RWPE2 (cell line): ENCODE measurements at places on chromosomes 5 and 9.

GRCh38 chr9:69385581-69386033 lies 60.6 kb downstream of the ENTREP1 start:
- no peak overlapping the region for H3K4me3 ChIP-seq
- no peak overlapping the region for H3K27ac ChIP-seq
- H3K27me3 ChIP-seq = no peaks in the 10 kb centered on the region
- H3K36me3 ChIP-seq = no peaks in the 10 kb centered on the region

DNA sequence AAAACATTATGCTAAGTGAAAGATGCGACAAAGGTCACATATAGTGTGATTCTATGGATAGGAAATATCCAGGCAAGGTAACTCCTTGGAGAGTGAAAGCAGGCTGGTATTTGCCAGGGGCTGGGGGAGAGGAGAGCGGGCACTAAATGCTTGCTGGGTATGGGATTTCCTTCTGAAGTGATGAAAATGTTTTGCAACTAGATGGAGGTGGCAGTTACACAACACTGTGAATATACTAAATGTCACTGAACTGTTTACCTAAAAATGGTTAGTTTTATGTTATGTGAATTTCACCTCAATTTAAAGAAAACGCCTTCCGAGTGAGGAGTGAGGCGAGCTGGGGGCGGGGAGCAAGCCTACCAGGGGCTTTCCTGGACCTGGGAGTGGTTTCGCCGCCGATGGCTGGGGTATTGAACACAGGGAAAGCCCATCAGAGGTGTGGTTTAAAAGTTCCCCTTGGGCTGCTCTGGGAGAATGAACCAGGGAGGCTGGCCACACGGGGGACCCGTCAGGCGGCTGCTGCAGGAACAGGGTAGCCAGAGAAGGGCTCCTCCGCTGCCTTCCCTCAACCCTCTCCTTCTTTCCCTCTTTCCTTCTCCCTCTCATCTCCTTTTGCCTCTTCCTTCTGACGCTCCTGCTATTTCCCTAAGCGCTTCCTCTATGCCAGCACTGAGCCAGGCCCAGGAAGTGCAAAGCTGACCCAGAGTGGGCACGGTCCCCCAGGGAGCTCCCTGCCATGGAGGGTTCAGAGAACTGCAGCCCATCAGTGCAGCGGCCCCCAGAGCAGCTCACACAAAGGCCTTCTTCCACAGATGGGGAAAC lies 4.9 kb downstream of the AKNA start:
- H3K27ac ChIP-seq = no peak overlapping the region
- 0 out of 2 replicates have a peak, but pooled peaks cover 3% of the 10 kb centered on the region for H3K36me3 ChIP-seq
- peaks cover 20% of the 10 kb centered on the region for H3K4me1 ChIP-seq

GRCh38 chr5:176788941-176789872 lies 21.2 kb upstream of the UNC5A start:
- peaks cover 6% of the 10 kb centered on the region for H3K4me1 ChIP-seq
- H3K27ac ChIP-seq = no peak overlapping the region
- no peak for DNase-seq
- no peaks in the 10 kb centered on the region for H3K27me3 ChIP-seq
- H3K4me3 ChIP-seq = no peak overlapping the region

GRCh38 chr5:72955143-72955767 lies 586 bp upstream of the FCHO2 start:
- H3K27ac ChIP-seq = peak overlapping the region; percentile 89
- H3K27me3 ChIP-seq = no peaks in the 10 kb centered on the region
- H3K4me3 ChIP-seq = peak overlapping the region; percentile 85
- H3K36me3 ChIP-seq = 0 out of 2 replicates have a peak, but pooled peaks cover 3% of the 10 kb centered on the region
- H3K4me1 ChIP-seq = peaks cover 49% of the 10 kb centered on the region
- no peak for DNase-seq

GRCh38 chr9:132441404-132441803 lies 31.4 kb downstream of the CFAP77 start:
- DNase-seq = no peak
- no peak overlapping the region for H3K27ac ChIP-seq
- no peak overlapping the region for H3K4me3 ChIP-seq
- H3K4me1 ChIP-seq = no peaks in the 10 kb centered on the region

GRCh38 chr9:114880291-114880745 lies 50.1 kb downstream of the TNFSF8 start:
- H3K4me1 ChIP-seq = peaks cover 14% of the 10 kb centered on the region
- H3K27me3 ChIP-seq = no peaks in the 10 kb centered on the region
- H3K4me3 ChIP-seq = no peak overlapping the region
- H3K36me3 ChIP-seq = no peaks in the 10 kb centered on the region
- no peak overlapping the region for H3K27ac ChIP-seq
- DNase-seq = no peak

- H3K4me3 ChIP-seq = no peak overlapping the region
- H3K27ac ChIP-seq = no peak overlapping the region
- no peaks in the 10 kb centered on the region for H3K4me1 ChIP-seq
- peaks cover 2% of the 10 kb centered on the region for H3K27me3 ChIP-seq
- no peak for DNase-seq
Measured at GRCh38 chr5:129041196-129041881, 53.2 kb upstream of the ISOC1 start.

GRCh38 chr5:15683332-15683731 lies 183.4 kb downstream of the FBXL7 start:
- H3K4me1 ChIP-seq = no peaks in the 10 kb centered on the region
- H3K27me3 ChIP-seq = no peaks in the 10 kb centered on the region
- no peaks in the 10 kb centered on the region for H3K36me3 ChIP-seq
- no peak overlapping the region for H3K27ac ChIP-seq
- no peak overlapping the region for H3K4me3 ChIP-seq

DNA sequence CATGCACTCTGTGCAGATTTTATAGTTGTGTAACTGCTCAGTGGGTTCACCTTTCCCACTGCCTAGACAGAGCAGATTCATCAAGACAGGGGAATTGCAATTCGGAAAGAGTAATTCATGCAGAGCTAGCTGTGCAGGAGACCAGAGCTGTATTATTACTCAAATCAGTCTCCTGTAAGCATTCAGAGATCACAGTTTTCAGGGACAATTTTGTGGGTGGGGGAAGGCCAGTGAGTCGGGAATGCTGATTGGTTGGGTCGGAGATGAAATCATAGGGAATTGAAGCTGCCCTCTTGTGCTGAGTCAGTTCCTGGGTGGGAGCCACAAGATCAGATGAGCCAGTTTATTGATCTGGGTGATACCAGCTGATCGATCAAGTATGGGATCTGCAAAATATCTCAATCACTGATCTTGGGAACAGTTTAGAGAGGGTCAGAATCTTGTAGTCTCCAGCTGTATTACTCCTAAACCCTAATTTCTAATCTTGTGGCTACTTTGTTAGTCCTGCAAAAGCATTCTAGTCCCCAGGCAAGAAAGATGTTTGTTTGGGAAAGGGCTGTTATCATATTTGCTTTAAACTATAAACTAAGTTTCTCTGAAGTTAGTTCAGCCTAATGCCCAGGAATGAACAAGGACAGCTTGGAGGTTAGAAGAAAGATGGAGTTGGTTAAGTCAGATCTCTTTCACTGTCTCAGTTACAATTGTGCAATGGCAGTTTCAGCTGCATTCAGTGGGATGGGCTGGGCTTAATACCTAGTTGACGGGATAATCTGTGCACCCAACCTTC lies 12.7 kb upstream of the SVEP1 start:
- no peak overlapping the region for H3K27ac ChIP-seq
- peaks cover 3% of the 10 kb centered on the region for H3K4me1 ChIP-seq
- H3K27me3 ChIP-seq = no peaks in the 10 kb centered on the region
- no peak overlapping the region for H3K4me3 ChIP-seq
- no peak for DNase-seq
- H3K36me3 ChIP-seq = no peaks in the 10 kb centered on the region

- H3K27me3 ChIP-seq = no peaks in the 10 kb centered on the region
- no peak for DNase-seq
- H3K27ac ChIP-seq = no peak overlapping the region
- H3K4me3 ChIP-seq = no peak overlapping the region
- no peaks in the 10 kb centered on the region for H3K36me3 ChIP-seq
Measured at GRCh38 chr5:93454896-93455295, 126.1 kb downstream of the NR2F1-AS1 start.
